ENCODE measurements at places on chromosomes 2 and 18.

GRCh38 chr18:57337890-57338289, 14.5 kb upstream of the ST8SIA3 start:
- DNase-seq: no peak

GRCh38 chr2:54514822-54515569, 58.9 kb downstream of the SPTBN1 start:
- no peak for DNase-seq

GRCh38 chr2:220956429-220956828, 615.7 kb downstream of the EPHA4 start:
- no peak for DNase-seq

DNA sequence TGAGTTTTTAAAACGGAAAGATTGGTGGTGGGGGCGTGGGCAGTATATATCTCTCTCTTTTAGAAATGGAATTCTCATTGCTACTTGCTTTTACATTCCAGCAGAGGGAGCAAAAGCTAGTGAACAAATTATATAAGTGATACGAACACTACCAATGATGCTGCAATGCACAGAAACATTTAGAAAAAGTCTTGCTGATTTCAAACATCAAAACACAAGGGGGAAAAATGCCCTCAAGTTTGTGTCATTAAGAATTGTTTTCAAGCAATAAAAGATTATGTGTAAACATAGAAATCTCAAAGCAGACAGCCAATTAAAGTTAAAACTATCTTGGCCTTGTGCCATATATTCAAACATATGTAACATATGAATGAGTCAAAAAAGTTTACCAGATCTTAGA, 296.3 kb upstream of the KCNJ3 start:
- no peak for DNase-seq

- DNase-seq: no peak
These were observed 5.3 kb downstream of the COL3A1 start for GRCh38 chr2:188979187-188980114.

DNA sequence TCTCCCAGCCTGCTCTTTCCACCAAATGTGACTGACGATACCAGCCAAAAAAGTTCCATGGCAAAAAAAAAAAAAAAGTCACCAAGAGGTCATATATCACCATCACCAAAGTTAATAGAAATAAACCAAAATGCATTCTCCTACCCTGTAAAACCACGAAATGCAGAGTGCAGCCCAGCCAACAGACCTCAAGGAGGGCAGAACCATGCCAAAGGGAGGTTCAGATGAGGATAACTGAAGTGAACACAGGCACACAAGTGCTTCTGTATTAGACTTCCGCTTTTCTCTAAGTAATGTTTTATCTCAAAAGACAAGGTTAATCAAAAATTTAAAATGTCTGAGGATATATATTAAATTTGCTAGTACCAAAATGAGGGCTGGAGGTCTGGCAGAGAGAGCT, 5.5 kb downstream of the SERPINE2 start:
- no peak for DNase-seq

GRCh38 chr2:164151522-164151921, 415.7 kb upstream of the FIGN start:
- no peak for DNase-seq

DNA sequence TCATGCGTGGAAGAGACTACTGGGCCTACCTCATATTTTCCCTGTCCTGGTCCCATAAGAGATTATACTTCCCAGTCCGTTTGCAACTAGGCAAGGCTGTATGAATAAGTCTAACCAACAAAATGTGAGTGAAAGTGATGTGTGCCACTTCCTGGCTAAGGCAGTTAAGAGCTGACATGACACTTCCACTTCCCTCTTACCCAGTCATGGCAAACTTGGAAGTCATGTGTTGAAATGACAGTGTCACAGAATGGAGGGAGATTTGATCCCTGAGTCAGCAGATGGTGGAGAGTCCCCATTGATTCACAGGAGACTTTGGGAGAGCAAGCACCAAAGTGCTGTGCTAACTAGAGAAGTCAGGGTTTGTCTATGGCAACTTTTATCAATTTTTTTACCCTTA, 36.4 kb downstream of the TACR1 start:
- no peak for DNase-seq

DNA sequence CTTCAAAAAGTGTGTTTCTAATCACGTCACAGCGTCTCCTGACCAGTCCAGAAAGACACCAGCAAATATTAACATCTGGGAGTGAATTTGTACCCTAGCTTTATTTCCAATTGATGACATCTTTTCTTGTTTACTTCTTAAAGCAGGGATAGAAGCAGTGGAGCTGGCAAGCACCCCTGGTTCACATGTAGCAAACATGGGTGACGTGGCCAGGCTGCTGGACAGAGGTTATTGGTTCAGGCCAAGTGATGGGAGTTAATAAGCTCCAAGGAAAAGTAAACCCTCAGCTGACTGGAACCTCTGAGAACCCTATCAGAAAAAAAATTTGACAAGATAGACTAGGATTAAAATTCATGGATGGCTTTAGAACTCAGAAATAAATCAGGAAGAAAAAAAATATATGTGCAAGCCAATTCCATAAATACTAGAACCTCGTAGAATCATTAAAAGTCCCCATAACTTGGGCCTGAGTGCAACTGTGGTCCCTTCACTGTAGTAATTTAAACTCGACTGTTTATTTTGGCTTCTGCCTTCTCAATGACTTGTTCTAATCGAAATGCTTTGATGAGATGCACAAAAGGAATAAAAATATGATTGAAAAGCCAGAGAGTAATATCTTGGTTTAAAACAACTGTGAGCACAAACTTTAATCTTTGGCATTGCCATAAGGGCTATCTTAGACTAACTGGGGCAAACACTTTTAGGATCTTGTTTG, 121.5 kb upstream of the CTAGE1 start:
- DNase-seq: no peak

DNA sequence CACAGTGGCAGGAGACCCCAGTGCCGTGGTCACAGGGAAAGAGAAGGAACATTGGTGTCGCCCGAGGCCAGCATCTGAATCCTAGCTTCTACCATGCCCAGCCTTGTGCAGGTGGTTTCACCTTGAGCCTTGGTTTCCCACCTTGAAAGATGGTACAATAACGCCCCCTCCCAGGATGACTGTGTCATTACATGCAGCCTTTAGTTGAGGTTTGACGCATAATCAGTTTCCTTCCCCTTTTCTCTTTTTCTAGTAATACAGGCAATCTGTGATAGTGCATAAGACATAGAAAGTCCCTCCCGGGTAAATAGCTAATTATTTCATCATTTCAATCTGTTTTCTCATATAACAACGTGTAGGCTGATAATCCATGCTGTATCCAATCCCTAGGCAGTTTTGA, 29.8 kb upstream of the ZNF407 start:
- DNase-seq: no peak

DNA sequence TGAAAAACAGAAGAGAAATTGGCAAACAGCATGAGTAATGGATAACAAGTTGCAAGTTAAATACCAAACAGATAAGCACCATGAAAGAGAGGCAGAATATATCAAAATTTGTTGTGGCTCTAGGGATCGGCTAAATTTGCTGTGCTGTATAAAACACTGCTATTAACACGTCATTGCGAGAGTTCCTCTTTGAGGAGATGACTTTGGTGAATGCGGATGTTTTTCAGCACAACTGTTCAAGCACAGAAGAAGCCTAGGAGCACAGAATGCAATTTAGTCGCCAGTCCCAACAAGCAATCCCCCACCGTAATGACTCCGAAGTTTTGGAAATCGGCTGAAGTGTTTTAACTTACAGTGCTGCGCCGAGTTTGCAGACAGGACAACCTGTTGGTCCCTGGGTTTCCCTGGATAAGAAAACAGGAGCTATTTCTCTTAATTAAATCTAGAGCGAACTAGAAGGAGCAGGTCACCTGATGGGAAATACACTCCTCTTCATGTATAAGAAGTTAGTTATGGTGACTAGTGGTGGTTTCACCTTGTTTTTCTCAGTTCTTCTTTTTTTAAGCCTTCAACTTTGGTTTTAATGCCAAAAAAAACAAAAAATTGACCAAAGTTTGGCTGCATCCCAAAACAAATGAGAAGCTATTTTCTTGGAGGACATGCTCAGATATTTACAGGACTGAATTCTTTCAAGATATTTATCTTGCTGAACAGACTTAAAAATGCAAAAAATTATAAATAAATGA, 454.1 kb upstream of the SALL3 start:
- no peak for DNase-seq
